ENCODE measurements at places on chromosomes 16 and 17.

GRCh38 chr16:84617041-84617790 is 662 bp downstream of the COTL1 start:
- no peak for DNase-seq

- DNase-seq: no peak
Observed at GRCh38 chr17:80839970-80840369, 151.7 kb upstream of the CHMP6 start.

GRCh38 chr17:82840431-82840831 is 609 bp upstream of the ZNF750 start:
- DNase-seq: no peak

- DNase-seq: no peak
Observed at GRCh38 chr17:79572136-79572925, 38.5 kb downstream of the RBFOX3 start.

GRCh38 chr17:39738568-39738901 is 797 bp downstream of the GRB7 start:
- DNase-seq: no peak

GRCh38 chr17:9330141-9330540 is 245.5 kb downstream of the STX8 start:
- DNase-seq: no peak

GRCh38 chr17:17216776-17217175 is 10.6 kb upstream of the PLD6 start:
- DNase-seq: no peak

GRCh38 chr16:31025339-31025738 is 8.0 kb upstream of the STX4 start:
- DNase-seq: no peak

DNA sequence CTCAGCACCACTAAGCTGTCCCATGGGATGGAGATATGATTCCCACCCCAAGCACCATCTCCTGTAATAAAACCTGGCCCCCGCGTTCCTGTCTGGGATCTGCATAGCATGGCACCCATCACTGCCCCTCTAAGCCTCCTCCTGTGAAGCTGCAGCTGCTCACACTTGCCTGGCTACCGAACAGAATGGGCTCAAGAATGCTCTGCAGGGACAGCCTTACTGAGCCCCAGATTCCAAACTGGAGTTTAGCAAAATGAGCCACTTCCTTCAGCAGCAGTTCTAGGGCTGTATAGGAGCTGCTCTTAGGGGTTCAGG is 256.1 kb downstream of the CPPED1 start:
- no peak for DNase-seq

DNA sequence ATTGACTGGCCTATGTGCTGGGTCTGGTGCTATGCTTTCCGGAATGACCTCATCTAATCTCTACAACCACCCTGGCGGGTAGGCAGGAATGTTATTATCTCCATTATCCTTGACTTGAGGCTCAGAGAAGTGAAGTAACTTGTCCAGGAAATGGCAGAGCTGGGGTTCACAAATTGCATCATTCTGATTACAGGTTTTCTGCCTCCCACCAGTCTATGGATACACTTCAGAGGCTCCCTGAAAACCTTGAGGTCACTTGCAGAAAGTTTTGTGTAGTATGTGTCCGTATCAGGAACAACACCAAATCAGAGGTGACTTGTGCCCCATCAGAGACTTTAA is 19.1 kb downstream of the NOD2 start:
- no peak for DNase-seq

GRCh38 chr16:5187402-5187952 is 89.9 kb upstream of the EEF2KMT start:
- no peak for DNase-seq

GRCh38 chr16:67537636-67538591 is 9.3 kb downstream of the RIPOR1 start:
- DNase-seq: peak; percentile 66

- no peak for DNase-seq
Observed at GRCh38 chr16:66714654-66715307, 18.2 kb upstream of the CMTM4 start.

GRCh38 chr17:18318771-18319450 is 3.8 kb downstream of the SMCR8 start:
- no peak for DNase-seq

DNA sequence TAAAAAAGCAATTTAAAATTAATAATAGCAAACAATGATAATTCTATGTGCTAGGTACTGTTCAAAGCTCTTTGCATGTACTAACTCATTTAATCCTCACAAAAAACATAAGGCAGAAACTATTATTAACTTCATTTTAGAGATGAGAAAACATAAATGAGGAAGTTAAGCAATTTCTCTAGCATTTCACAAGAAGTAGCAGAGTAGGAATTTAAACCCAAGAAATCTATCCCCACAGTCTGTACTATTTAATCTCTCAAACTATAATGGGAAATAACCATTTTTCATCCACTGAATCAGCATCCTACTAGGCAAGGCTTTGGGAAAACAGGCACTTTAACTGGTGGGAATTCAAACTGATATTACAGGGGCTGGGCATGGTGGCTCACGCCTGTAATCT is 42.2 kb upstream of the INTS2 start:
- peak; percentile 43 for DNase-seq

DNA sequence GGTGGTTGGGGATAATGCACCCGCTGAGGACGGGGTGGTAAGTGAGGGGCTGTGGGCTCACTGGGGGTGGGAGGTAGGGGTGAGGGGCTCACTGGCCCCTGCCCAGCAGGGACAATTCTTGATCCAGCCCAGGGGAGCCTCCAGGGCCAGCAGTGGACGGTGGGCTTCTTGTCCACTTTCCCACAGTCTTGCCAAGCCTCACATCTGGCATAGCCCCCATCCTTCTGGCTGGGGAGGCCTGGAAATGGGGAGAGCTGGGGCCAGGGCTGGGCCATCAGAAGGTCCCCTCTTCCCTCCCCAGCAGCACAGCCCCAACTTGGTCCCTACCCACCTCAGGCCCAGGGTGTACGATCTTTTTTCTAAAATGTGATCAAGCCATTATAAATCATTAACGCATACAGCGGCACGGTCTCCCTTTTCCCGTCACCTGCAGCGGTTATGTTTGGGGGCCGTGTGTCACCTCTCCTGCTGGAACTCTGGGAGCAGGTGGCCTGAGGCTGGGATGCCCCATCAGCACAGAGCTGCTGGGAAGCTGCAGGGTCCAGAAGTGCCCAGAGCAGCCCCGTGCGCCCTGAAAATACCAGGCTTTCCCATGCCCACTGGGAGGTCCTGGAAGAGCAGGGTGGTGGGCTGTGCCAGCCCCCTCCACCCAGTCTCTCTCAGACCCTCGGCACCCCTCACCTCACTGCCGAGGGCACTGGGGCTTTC is 7.2 kb upstream of the SETD6 start:
- DNase-seq: no peak

DNA sequence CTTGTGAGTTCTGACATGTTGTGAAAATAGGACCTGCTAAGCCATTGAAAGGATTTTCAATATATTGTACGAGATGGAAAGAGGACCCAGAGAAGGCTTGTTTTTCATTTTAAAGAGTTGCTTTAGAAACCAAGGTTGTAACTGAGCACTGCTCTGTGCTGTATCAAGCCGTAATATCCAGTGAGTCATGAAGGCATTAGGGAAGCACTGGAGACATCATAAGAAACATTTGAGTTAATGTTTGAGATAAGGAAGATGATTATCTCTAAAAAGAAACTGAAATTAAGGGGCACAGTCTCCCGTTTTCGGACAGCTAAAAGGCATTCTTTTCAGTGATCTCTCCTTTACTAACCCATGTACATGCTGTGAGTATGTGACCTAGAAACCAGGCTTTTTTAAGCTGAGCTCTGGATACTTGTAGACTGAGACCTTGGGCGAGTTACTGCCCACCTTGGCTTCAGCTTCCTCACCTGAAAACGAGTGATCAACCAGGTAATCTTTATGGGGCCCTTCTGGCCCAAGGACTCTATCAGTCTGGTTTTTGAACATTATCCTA is 149.2 kb upstream of the TBX2 start:
- DNase-seq: peak; percentile 20

GRCh38 chr16:88012360-88012759 is 61.1 kb downstream of the BANP start:
- DNase-seq: no peak

DNA sequence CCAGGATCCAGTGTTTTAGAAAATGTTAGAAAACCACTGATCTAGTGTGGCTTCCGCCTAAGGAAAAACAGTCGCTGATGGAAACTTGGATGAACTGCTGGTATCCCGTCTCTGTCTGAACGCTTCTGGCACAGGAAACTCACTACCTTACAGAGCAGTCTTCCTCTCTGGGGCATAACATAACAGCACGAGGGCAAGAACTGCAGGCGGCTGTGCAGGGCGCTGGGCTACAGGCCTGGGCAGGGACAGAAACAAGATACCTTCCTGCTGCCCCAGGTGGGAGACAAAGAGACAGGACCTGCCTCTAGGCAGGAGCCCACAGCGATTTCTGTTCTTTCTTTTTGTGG is 10.5 kb downstream of the MXRA7 start:
- no peak for DNase-seq

GRCh38 chr17:8292639-8293395 is 2.4 kb downstream of the SLC25A35 start:
- DNase-seq: no peak

DNA sequence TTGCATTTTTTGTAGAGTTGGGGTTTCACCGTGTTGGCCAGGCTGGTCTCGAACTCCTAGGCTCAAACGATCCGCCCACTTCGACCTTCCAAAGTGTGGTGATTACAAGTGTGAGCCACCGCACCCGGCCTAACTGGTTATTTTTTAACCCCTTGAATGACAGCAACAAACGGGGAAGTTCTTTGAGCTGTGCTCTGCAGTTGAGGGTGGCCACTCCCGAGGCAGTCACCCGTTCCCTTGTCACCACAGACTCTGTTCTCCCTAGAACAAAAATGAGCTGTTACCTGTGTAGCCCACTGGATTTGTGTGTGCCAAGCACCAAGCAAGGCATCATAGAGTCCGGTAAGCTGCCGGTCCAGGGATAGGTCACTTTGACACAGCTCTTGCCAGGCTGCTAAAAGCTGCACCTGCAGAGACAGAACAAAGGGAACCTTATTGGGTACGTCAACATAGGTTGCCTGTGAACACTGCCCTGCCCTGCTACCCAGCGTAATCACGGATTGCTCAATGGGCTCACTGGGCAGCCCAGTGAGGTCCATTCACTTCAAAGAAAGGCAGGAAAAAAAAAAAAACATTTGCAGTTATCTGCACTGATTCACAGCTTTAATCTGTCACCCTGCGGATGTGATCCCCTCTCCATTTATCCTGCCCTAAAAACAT is 19.6 kb downstream of the COG7 start:
- no peak for DNase-seq

- DNase-seq: peak; percentile 29
Observed at GRCh38 chr16:87420026-87421002, 28.2 kb downstream of the MAP1LC3B start.

- no peak for DNase-seq
Observed at GRCh38 chr17:28961391-28961790, 10.1 kb upstream of the PHF12 start.

- no peak for DNase-seq
Observed at GRCh38 chr16:86381491-86381890, 128.8 kb upstream of the FOXF1 start.

- DNase-seq: no peak
Observed at GRCh38 chr16:12575288-12575687, 228.4 kb downstream of the CPPED1 start.

- DNase-seq: peak; percentile 91
Observed at GRCh38 chr17:34171245-34171818, 83.8 kb upstream of the CCL2 start.

DNA sequence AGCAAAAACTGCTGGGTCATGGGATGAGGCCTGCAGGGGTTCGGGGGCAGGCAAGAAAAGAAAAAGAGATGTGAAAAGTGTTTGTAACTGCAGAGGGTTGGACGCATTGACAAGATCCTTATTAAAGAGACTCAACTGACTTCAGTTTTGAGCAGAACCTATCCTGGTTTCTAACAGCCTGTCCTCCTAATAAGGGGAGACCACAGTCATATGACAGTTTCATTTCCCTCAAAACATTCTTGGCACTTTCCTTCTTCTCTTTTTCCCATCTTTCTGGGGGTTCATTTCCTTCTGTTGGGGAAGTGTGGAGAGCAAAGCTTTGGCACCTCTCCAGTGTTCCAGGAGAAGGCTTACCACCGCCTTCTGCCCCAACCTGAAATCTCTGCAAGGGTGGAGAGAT is 118.5 kb downstream of the MAF start:
- no peak for DNase-seq

DNA sequence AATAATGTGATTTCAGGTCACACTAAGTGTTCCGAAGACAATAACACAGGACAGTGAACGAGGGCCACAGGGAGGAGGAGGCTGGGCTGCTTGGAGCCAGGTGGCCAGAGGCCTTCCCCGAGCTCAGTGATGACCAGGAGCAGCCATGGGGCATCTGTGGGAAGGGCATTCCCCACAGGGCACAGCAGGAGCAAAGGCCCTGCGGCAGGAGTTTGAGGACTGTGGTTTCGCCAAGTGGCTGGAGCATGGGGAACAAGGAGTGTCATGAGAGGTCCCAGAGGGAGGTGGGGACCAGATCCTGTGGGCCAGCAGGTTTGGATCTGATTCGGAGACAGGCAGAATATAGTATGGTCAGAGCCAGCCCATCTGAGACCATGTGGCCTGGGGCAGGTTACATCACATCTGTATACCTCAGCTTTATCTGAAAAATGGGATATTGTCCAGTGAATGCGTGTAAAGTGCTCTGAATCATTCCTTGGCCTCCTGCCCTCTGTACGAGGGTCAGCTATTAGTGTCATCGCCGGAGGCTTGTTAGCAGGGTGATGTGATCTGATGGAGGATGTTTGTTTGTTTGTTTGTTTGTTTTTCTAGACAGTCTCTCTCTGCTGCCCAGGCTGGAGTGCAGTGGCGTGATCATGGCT is 176.8 kb downstream of the KATNIP start:
- DNase-seq: no peak

GRCh38 chr16:81539009-81539758 is 94.6 kb downstream of the CMIP start:
- DNase-seq: no peak

- no peak for DNase-seq
Observed at GRCh38 chr17:58755269-58755576, 431 bp upstream of the PPM1E start.

DNA sequence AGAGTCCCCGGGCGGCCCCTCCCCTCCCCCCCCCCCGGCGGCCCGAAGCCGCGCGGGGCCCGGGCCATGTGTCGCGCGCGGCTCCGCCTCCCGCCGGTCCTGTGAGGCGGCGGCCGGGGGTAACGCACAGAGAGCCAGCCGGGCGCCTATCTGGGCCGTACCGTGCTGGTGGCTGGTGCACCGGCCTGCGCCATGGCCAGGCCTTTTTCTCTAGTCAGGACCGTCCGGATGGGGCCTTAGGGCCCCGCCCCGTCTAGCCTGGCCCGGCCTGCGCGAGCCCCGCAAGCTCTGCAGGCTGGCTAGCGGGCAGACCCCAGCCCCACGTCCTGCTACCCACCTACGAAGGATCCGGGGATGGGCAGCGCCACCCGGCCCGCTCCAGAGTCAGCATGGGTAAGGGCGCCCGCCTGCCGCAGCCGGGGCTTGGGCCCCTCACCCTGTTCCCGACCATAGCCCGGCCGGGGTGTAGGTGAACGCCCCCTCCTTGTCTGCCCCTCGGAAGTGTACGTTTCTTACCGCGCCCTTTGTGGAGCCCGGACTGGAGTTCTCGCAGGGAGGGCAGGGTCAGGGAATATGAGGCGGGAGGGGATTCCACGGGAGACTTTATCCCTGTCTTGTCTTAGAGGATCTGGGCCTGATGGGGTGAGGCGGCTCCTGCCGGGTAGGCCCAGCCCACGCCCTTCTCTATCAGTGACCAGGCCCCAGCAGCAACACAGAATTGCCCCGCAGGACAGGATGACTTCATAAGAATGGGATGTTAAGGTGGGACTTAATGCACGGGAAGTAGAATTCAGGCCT is at the start of gene CENPT:
TSS of gene CENPT (minus strand) at position 630 of the 798 bp plus-strand sequence. CDS start 13,834 bp downstream, outside the sequence.
- peak; percentile 86 for DNase-seq

GRCh38 chr16:82874271-82874670 is 247.5 kb downstream of the CDH13 start:
- DNase-seq: no peak

- DNase-seq: no peak
Observed at GRCh38 chr17:78498848-78499247, 78.3 kb downstream of the DNAH17 start.

All from hematopoietic multipotent progenitor cell treated with erythropoietin and hydrocortisone succinate and interleukin-3 and kit ligand, for 6 days (in vitro differentiated cells).